Left forelimb (tissue), 1 donor: ENCODE measurements at places on chromosomes 12 and 14.

GRCh38 chr12:96752211-96752610 lies 154.8 kb upstream of the NEDD1 start:
- DNase-seq = no peak

DNA sequence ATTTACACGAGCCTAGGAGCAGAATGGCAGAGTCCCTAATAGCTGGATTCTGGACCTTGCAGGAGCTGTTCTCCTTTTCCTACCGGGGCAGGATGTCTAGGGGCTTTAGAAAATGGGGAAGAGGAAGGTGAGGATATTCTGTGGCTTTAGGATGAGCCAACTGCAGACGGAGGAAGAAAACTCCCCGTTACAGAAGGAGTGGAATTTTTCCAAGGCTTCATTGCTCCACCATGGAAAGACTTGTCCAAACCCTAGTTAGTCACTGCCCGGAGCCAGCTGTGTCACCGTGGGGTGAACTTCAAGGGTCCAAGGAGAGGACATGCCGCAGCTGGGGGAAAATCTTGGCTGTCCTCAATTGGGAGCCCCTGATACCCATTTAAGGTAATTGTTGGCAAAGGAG lies 41.6 kb downstream of the FOS start:
- no peak for DNase-seq

DNA sequence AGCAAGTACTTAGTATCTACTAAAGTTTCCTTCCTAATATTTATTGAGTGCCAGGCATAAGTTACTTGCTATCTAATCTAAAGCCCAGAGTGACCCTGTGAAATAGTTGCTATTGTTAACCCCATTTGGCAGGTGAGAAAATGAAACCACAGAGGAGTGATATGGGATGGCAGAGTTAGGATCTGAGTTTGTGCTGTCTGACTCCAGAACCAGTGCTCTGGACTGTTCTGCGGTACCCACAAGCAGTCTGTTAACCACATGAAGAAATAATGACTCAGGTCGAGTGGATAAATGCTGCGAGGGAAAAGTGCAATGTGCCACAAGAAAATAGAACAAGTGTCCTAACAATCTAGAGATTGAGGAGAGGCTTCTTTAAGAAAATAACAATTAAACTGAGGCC lies 60.7 kb upstream of the GZMB start:
- DNase-seq = no peak

GRCh38 chr12:76802060-76802459 lies 38.1 kb downstream of the ZDHHC17 start:
- DNase-seq = no peak

DNA sequence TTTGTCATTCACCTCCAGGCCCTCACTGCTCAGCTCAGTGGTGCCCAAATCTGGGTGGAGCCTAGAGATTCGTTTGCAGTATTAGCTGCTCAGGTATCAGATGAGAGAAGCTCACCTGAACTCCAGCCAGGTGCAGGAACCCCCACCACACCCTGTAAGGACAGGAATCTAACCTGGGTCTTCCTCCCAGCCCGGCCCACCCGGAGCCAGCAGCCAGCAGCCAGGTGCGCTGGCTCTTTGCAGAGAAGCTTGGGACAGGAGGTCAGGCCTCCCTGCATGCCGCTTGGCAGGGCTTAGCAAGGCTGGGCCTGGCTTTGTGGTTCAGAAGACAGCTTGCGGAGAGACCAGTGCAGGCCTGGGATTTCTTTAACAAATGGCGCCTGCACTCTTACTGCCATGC lies 125.6 kb upstream of the MYL2 start:
- no peak for DNase-seq

- DNase-seq = no peak
Observed at GRCh38 chr12:25100194-25101091, 94.5 kb downstream of the DNAI7 start.

GRCh38 chr14:50242566-50243310 lies 11.4 kb upstream of the SOS2 start:
- DNase-seq = no peak

GRCh38 chr12:90947869-90948268 lies 7.1 kb downstream of the CCER1 start:
- no peak for DNase-seq

- DNase-seq = no peak
Observed at GRCh38 chr12:99810718-99811593, 163.4 kb downstream of the GARIN6 start.

DNA sequence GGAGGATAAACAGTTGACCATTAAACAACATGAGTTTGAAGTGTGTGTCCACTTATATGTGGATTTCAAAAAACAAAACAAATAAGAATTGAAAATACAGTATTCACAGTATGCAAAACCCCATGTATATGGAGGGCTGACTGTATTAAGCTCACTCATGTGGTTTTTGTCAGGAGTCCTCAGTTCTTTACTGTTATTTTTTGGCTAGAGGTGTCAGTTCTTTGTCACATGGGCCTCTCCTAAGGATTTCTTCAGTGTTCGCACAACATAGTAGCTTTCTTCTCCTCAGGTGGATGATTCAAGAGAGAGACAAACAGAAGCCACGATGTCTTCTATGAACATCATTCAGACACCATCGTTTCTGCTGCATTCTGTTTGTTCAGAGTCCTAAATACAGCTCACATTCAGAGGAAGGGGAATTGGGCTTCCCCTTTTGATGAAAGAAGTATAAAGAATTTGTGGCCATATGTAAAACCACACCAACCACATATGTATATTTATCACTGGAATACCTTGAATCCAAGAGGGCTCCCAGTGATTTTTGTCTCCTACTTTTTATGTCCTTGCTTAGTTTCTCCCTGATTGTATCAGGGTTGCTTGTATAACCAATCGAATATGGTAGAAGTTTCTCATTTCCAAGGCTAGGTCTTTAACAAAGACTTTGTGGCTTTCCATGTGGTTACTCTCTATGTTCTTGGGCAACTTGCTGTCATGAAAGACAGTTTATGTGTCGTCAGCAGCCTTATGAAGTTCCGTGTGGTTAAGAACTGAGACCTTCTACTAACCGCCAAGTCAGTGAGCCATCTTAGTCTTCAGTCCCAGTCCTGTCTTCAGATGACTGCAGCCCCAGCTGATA lies 18.9 kb downstream of the MNAT1 start:
- no peak for DNase-seq

GRCh38 chr12:89895591-89895990 lies 187.0 kb upstream of the ATP2B1 start:
- DNase-seq = no peak

DNA sequence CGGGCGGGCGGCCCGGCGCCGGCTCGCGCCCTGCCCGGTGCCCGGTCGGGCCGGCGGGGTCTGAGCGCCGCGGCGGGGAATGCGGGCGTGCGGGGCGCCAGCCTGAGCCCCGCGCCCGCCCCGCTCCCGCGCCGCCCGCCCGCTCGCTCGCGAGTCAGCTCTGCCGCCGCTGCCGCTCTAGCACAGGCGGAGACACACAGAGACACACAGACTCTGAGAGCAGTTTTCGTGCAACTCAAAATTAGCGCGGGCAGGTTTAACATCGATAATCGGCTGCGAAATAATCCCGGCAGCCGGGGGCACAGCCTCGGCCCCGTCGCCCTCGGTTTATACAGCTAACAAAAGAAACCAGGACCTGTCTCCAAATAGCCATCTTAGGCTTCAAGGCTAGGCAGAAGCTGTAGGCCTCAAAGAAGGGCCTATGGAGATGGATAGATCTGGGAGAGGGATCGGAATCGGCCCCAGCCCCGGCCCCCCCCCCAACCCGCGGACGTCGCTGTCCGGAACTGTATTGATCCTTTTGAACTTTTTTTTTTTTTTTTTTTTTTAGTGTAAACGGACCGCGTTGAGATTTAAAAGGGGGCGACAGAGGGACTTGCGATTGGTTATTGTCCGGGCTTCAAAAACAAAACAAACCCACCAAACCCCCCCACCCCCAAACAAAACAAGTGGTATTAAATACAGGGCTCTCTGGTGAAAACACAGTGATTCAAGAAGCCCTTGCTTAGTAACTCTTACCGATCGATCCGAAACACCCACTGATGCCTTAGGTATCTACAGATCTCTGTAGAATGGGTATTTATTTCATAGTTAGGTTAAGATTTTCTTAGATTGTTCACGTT lies 1.1 kb downstream of the ARID2 start:
- peak; percentile 79 for DNase-seq

DNA sequence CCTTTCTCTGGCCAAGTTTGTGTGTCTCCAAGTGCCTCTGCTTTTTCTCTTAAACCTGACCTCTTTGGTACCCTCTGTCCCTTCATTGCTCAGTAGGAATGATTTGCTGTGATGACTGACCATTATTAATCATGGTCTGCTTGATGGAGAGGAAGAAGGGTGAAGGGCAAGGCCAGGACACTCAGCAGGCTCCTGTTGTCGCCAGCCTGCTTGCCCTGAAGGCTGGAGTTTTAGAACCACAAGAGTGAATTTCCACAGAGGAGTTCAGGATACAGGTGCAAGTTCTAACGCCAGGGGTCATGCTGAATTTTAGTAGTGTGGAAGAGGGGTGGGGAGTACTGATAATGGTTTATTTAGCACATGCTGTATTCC lies 2.8 kb upstream of the ITGA5 start:
- DNase-seq = no peak

DNA sequence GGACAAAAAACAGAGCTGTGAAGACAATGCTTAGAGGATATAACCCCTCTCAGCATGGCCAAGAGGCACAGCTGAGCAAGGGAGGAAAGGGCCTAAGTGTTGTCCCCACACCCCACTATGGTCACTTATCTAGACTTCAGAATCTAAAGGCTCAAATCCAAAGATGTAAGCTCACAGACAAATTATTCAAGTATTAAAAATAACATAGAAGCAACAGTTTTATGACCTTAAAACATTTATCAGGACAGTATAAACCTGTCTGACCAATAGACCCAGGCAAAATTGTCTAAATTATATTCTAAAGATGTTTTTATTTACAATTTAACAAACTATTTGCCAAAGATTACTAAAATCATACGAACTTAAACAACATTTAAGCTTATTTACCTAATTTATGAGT lies 28.1 kb upstream of the PRICKLE1 start:
- DNase-seq = no peak

- no peak for DNase-seq
Observed at GRCh38 chr14:90456551-90456950, 59.7 kb downstream of the CALM1 start.

DNA sequence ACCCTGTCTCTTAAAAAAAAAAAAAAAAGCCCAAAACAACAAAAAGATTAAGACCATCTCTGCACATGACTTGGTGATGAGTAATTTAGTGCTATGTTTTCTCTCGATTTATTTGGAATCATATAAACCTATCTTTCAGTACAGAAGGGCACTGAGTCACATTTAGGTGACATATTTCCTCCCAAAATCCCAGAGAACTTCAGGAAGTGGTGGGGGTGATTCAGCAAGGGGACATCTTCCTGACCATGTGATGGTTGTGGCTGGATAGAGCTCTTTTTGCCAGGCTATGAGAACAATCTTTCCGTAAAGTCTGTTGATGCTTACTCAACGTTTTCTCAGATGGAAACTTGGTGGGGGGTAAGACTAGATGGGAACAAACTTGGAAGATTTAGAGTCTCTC lies 50.0 kb downstream of the PPFIBP1 start:
- no peak for DNase-seq

DNA sequence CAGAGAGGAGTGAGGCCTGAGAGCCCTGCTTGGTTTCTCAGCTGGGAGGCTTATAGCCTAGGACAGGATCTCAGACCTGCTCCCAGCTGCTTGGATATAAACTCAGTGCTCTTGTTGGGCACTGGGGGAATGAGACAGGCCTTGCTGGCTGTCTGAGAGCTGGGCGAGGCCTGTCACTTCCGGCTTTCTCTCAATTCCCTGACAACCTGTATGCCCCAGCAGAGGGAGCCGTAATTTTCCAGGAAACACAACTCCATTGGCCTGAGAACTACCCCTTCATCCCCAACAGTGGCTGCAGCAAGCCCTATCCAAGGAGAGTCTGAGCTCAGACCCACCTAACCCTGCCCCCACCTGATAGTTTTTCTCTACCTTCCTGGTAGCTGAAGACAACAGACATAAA lies 258.3 kb upstream of the STXBP6 start:
- no peak for DNase-seq

- no peak for DNase-seq
Observed at GRCh38 chr14:106038263-106038662, 511.9 kb downstream of the TMEM121 start.

DNA sequence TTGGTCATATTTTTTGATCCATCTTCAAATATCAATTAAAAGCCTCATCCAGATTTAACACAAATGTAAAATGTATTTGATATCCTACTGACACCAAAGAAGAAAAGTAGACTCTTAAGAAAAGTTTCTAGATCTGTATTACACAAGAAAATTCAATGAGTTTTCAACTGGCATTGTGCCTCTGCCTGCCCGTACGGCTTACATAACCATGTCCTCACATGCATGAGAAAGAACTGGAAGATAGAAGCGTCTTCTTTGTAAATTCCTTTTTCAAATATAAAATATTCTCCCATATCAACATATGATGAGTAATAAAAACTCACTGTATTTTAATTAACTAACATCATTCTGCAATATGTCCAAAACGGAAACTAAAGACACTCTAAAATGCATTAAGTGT lies 7.2 kb downstream of the ANKS1B start:
- no peak for DNase-seq

DNA sequence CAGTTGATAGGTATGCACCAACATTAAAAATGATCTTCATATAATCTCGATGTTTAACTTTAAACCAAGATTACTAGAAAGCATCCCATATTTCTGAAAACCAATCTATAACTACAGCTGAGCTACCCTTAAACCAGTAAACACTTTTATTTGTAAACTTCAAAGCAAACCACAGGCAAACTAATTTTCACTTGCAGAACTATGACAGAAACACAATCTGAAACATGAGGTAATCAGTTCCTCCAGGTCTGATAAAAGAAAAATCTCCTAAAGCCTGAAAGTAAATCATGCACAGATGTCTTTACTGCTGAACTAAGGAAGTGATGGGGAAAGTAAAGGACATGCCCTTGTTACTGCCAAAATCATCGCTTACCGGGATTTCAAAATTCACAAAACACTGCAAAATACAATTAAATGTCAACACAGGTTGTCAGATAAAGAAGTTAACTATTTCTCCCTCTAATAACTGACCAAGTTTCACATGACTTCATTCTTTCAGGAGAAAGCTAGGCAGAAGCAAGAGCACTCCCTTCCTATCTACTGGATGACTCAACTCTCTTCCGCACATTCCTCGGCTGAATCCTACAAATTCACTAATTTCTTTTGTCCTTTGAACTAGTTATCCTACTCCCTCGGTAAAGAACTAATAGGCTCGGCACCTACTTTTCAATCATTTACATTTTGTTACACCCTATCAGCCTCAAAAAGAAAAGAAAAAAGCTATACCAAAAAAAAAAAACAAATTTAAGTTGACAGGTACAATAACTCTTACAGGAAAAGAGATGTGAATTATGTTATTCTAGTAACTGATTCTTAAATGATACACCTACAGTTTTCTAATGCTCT lies 1.4 kb downstream of the EEA1 start:
- DNase-seq = no peak
